Smooth muscle cell of the coronary artery (primary cell): ENCODE measurements at places on chromosomes 5 and 9. TPM values are rescaled to one million over a fixed set of nuclear protein-coding genes. Genes with fewer than 3 reads are reported as not detected.

PDE4D gene
- 2.9 and 3.6 TPM in 2 replicates for total RNA-seq

PCDHGB2 gene
- total RNA-seq: 1.6 and 2.0 TPM in 2 replicates

SPATA31C1 gene
- not detected in 2 replicates for total RNA-seq

OBP2B gene
- total RNA-seq: not detected in 2 replicates

SYK gene
- not detected in 2 replicates for total RNA-seq

FABP6 gene
- total RNA-seq: not detected in 2 replicates

IPPK gene
- total RNA-seq: 15.2 and 29.1 TPM in 2 replicates

ACTBL2 gene
- total RNA-seq: 0.23 TPM in 1 of 2 replicates, not detected in the other

SHISAL2B gene
- not detected in 2 replicates for total RNA-seq

LURAP1L gene
- 10.0 and 29.0 TPM in 2 replicates for total RNA-seq

PCYOX1L gene
- total RNA-seq: 4.6 and 9.9 TPM in 2 replicates

ZCCHC9 gene
- 15.3 and 15.9 TPM in 2 replicates for total RNA-seq

NIM1K gene
- total RNA-seq: 0.15 and 2.8 TPM in 2 replicates

TERT gene
- total RNA-seq: not detected in 2 replicates

TMEM215 gene
- not detected in 2 replicates for total RNA-seq

AP3B1 gene
- 48.3 and 52.4 TPM in 2 replicates for total RNA-seq

IL9 gene
- not detected in 2 replicates for total RNA-seq

TAF11L10 gene
- total RNA-seq: not detected in 2 replicates

WDR41 gene
- total RNA-seq: 69.5 and 82.5 TPM in 2 replicates

AGXT2 gene
- total RNA-seq: not detected in 2 replicates

ANXA2R gene
- 1.4 and 2.0 TPM in 2 replicates for total RNA-seq

KCNN2 gene
- not detected in 2 replicates for total RNA-seq

ARL10 gene
- total RNA-seq: 7.3 and 11.9 TPM in 2 replicates

COL27A1 gene
- 1.2 and 4.3 TPM in 2 replicates for total RNA-seq

NR3C1 gene
- total RNA-seq: 36.7 and 49.5 TPM in 2 replicates

KIF12 gene
- total RNA-seq: under 0.01 TPM in 1 of 2 replicates, not detected in the other

ALDOB gene
- total RNA-seq: not detected in 2 replicates
